ENCODE measurements at places on chromosomes 5 and 9.

- no peak for DNase-seq
Observed at GRCh38 chr5:56610093-56610698, 205.2 kb upstream of the MAP3K1 start.

DNA sequence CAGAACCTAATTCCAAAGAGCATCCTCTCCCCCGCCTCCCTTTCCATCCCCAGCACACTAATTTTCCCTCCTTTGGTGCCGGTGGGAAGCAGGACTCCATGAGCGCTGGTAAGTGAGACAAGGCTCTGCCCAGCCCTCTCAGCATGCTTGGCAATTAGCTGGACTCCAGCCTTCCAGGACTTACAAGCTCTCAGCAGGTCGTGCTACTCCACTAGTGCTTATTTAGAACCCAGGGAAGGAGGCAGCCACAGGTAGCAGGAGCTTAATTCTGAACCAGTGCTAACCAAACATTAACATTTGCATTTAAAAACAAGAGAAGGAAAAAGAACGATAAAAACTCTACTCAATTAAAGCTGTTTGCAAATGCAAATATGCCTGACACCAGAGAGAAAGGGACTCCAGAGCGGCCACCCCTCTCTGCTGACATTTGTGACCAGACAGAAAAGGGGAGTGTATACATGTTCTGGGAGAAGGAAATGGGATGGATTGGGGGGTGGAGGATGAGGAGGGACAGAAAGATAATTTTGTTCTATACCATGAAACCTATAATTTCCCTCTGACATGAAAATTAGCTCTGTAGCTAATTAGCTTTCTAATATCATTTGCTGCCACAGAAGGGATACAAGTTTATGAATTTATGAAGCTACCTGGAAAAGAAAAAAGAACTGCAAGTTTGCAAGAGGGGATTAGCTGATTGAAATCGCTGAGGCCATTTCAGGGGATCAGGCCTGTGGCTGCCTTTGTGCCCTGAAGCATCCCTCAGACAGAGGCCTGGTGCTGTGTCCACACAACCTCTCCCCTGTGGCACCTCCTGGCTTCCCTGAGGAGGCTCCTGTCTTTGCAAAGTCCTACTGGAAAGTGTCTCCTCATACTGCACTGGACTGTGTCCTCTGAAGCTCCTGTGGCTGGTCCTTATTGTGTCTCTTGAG, 266.3 kb downstream of the SEC61B start:
- DNase-seq = no peak

DNA sequence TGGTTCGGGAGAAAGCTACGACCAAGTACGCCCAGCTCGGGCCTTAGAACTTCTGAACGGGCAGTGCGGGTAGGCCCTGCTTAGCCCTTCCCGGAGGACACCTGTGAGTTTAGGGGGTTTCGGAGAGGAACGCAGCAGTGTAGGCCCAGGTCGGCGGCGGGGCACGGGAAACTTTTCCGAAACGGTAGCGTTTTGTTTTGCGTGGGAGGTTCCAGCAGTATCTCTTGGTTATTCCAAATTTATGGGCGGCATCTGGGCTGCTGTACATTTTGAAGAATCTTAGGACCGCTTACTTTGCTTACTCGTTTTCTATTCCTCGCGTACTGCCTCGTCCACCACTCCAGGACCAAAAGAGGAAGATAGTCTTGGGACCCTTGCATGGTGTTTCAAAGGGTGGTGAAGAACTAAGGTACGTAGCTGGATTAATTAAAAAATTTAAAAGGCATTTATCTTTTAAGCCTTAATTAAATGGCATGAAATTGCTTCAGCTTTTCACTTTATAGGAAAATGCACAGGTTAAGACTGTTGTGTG, 492 bp downstream of the TENT2 start:
- no peak for DNase-seq

- no peak for DNase-seq
Observed at GRCh38 chr9:11072176-11072575, 459.4 kb upstream of the PTPRD start.

- DNase-seq = no peak
Observed at GRCh38 chr5:65611524-65611923, 12.6 kb downstream of the TRIM23 start.

GRCh38 chr9:125932012-125932411, 184.8 kb downstream of the PBX3 start:
- no peak for DNase-seq

- DNase-seq = no peak
Observed at GRCh38 chr9:112338561-112338960, 5.1 kb upstream of the PTBP3 start.

DNA sequence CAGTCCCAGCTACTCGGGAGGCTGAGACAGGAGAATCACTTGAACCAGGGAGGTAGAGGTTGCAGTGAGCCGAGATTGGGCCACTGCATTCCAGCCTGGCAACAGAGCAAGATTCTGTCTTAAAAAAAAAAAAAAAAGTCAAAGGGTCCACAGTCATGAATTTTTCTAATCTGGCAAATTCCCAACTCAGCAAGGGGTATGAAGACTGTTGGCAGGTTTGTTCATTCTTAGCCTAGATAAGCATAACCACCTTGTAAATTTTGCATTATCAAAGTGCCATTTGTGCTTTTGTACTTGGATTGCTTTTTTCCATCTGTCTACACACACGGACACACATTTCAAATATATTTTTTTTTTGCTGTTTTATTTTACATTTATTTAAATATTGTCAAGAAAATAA, 299.8 kb upstream of the NUDT12 start:
- no peak for DNase-seq

DNA sequence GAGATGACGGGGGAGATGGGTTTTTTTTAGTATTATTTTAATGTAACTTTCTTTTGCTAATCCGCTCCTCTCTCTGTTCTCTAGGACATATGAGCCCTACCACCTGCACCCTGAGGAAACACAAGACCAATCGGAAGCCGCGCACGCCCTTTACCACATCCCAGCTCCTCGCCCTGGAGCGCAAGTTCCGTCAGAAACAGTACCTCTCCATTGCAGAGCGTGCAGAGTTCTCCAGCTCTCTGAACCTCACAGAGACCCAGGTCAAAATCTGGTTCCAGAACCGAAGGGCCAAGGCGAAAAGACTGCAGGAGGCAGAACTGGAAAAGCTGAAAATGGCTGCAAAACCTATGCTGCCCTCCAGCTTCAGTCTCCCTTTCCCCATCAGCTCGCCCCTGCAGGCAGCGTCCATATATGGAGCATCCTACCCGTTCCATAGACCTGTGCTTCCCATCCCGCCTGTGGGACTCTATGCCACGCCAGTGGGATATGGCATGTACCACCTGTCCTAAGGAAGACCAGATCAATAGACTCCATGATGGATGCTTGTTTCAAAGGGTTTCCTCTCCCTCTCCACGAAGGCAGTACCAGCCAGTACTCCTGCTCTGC, 4.8 kb downstream of the MSX2 start:
- no peak for DNase-seq

GRCh38 chr9:134180786-134181647, 16.7 kb upstream of the RNU6ATAC start:
- DNase-seq = no peak

DNA sequence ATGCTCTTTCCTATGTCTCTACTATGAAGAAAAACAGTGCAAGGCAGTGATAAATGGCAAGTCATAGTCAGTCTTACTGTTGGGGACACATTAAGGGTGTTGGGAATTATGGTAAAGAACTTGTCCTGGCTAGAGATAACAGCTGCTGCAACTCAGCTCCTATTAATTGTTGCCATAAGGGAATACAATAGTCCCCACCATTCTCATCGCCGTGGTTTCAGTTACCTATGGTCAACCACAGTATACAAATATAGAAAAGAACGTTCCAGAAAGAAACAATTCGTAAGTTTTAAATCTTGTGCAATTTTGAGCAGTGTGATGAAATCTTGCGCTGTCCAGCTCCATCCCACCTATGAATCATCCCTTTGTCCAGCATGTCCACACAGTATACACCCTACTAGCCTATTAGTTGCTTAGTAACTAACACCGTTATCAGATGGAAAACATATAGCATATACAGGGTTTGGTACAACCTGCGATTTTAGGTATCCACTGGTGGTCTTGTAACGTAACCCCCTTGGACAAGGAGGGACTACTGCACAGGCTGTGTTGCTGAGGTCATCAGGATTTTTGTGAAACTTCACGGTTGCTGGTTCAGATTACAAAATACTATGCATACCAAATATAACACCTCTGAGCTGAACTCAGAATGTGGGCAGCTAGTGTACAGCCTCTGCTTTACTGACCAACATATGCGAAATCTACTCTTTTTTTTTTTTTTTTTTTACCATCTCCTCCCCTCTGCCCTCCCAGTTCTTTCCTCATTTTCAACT, 53.5 kb downstream of the ZFR start:
- no peak for DNase-seq

GRCh38 chr5:152622628-152623027, 217.5 kb upstream of the NMUR2 start:
- DNase-seq = no peak

DNA sequence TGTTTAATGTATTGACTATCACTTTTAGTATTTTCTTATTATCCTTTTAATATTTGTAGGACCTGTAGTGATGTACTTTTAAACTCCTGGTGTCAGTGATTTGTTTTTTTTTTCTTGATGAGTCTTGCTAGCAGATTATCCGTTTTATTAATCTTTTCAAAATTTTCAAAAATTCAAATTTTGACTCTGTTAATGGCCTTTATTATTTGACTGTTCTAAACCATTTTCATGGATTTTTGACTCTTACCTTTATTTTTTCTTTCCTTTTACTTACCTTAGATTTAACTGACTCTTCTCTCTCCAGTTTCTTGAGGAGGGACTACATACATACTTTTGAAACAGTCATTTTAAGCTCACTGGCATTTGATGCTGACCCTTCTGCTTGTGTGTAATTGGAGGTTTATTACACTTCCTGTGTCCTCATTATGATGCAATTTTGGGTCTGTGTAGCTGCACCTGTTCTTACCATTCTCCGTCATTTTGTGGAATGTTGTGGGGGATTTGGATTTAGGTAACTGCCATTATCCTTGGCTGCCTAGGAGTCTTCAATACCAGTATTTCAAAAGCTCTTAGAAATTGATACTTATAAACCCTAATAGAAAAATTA, 32.0 kb upstream of the EXOC3 start:
- no peak for DNase-seq

- no peak for DNase-seq
Observed at GRCh38 chr9:135898634-135899407, 8.5 kb downstream of the CAMSAP1 start.

DNA sequence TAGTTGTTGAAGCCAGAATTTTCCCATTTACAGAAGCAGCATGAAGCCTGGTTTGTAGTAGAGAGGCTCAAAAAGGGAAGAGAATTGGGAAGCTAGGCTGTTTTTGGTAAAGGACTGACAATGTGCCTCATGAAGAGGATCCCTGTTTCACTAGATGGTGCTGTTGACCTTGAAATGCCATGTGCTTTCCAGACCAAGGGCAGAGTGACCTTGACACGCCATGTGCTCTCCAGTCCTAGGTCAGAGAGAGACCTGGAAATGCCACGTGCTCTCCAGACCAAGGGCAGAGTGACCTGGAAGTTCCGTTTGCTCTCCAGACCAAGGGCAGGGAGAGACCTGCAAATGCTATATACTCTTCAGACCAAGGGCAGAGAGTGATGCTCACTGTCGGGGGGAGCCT, 32.0 kb downstream of the UNC13B start:
- DNase-seq = no peak

GRCh38 chr9:22005021-22005701, 3.9 kb downstream of the CDKN2B start:
- DNase-seq = no peak

GRCh38 chr5:174272671-174273070, 227.2 kb downstream of the NSG2 start:
- no peak for DNase-seq

GRCh38 chr5:167843881-167844572, 447.4 kb upstream of the WWC1 start:
- no peak for DNase-seq

DNA sequence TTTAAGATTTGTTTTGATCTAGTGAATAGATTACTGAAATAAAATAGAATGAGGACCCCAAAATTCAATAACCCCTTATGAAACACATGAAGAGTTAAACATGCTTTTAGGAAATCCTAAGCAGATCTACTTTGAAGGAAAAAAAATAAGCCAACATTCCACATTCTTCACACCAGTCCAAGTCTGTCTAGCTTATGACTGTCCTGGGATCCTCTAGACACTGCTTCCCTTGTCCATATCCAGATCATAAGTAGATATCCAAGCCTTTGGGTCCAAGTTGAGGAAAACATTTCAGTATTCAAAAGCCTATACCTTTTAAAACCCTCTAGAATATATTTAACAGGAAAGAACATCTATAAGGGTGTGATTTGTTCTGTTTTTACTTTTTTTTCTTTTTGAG, 58.8 kb upstream of the MINAR2 start:
- no peak for DNase-seq

DNA sequence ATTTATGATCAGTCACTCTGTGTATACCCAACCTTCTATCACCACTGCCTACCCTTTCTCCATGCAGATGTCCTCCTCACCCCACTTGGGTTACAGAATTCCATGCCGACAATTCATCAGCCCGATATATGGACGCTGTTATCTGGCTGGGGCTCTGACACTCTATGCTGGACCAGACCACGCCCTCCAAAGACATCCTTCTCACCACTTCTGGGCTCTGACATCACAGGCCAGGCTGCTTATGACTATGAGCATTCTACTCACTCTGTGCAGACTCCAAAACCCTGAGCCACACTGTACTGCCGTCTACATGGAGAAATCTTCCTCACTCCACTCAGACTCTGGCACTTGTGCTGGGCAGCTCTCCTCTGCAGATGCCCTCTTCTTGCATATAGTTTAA, 7.6 kb upstream of the AK3 start:
- no peak for DNase-seq

DNA sequence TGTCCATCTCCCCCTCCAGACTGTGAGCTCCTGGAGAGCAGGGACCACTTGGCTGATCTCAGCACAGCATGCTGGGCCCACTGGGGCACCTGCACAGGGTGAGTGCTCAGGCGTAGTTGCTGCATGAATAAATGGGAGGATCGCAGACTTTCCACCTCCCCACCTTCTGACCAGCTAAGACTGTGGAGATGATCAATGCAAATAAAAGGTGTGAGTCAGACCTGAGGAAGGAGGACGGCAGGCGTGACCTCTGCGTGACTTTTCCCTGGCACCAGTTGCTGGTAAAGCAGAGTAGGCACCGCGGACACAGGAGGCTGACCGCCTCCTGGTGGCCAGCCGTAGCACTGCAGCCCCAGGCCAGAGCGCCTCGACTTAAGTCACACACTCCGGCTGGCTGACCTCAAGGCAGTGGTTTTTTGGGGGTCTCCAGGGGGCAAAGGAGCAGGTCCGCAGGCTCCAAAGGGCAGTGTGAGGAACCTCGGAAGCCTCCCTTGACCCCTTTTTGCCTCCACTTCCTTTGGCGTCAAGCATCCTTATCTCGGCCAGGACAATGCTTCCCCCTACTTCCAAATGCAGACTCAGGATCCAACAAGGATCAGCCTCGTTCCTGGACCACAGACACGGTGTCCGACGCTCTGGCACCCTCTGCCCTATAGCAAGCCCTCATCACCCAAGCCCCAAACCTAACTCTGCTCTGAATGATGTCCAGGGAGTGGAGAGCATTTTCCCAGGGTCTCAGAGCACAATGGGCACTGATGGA, 12.7 kb upstream of the TDRD7 start:
- peak; percentile 53 for DNase-seq

- DNase-seq = no peak
Observed at GRCh38 chr9:110536822-110537221, 42.7 kb downstream of the SVEP1 start.
